Dermis microvascular lymphatic vessel endothelial cell (primary cell): ENCODE measurements at places on chromosomes 4 and X. TPM values are rescaled to one million over a fixed set of nuclear protein-coding genes. Genes with fewer than 3 reads are reported as not detected.

PCDH11X gene
- total RNA-seq: not detected in 2 replicates

MAGEC1 gene
- not detected in 2 replicates for total RNA-seq

INTS6L gene
- total RNA-seq: 0.63 and 0.77 TPM in 2 replicates

DNA sequence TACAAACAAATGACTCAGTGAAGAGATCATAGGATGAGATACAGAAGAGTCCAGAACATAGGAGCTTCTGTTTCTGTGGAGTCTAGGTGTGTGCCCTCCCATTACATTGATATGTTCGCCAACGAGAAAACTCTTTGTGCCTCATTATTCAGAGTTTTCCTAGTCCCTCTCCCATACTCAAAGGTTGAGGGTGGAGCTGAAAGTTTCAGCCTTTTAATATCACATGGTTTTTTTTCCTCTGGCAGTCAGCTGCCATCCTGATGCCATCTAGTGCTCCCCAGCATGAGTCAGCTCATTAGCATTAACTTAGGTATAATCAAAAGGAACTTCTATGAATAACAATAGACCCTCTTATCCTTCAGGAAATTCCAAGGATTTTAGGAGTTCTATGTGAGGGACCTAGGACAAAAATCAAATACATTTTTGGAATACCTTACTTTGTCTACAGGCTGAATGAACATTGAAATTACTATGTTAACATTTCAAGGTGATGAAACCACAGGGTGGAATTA, 559.6 kb upstream of the AMOT start:
- DNase-seq: no peak

DNA sequence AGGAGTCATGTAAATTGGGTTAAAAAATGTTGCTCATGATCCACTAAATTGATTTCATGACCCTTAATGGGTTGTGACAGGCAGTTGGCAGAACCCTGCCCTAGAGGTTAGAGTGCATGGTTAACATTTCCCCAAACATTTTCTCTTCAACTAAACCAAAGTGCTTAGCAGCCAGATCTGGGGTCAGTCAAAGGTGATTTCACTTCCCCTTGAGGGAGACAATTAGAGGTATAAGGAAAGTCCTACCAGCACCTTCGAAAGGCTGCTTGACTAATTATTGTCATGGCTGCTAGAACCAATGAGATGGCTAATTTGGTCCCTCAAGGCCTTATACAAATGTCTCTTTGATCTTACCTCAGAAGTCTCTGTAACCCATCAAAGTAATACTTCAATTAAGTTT, 30.9 kb upstream of the INTS6L start:
- no peak for DNase-seq

DNA sequence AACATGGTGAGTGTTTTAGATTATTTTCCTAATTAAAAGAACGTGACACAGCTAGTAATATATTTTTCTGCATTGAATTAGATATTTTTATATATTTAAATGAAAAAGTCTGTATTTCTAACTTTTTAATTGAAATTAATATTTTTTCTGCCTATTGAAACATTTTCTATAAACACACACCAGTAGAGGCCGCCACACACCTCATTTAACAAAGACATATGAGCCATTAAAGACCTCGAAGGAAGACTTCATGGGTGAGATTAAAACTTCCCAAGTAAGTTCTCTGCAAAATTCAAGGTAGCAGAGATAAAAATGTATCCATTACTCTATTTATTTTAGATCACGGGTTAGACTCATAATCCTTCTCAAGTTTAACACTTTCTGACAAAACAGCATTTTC, 8.3 kb downstream of the SLITRK2 start:
- DNase-seq: no peak

GRCh38 chr4:95421869-95422268, 126.9 kb downstream of the UNC5C start:
- no peak for DNase-seq

DNA sequence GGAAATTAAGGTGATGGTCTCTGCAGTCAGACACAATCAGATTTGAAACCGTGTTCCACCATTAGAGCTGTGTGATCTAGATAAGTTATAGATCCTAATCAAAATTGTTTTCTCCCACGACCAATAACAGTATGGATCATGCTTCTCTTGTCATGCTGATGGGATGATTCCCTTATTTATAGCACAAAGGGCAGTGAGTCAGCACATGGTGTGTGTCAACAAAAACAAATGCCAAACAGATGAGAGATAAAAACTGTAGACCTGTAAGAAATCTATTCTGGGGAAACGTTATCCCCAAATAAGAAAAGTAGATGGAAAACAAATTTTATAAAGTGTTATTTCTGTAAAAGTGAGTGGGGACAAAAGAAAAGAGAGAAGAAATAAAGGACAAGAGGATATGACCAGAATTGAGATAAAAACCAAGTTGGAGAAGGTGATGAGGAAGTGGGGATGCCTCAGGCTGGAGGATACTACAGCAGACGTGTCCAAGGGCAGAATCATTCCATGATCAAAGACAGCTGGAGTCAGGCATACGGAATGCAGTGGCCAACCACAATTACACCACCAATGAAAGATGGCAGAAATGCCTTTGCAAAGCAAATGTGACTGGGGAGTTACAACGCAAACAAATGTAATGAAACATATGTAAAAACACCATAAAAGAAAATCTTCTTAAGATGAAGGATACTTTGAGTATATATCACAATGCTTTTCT, 377.8 kb upstream of the PRKX start:
- DNase-seq: no peak
